ENCODE measurements at places on chromosomes 4 and X. TPM values are rescaled to one million over a fixed set of nuclear protein-coding genes. Genes with fewer than 3 reads are reported as not detected.

Gene FSTL5
- not detected for total RNA-seq

Gene ADH1B
- total RNA-seq = not detected

Gene ADGRG2
- total RNA-seq = not detected

DNA sequence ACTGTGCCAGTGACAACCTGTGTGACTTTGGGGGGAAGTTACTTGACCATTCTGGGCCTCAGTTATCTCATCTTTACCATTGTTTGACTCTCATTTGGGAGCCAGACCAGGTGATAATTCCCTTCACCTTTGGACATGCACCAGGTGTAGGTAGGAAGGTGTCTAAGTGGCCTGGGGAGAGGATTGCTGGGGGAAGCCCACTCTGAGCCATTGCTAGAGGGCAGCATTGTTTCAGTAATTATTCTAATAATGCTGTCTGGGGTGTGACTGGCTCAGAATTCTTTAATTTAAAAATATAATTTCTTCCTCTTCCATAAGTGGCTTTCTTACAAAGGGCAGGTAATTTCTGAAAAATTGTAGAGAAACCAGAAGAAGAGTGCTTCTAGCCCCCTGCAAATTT, 104.3 kb downstream of the RTL9 start:
- H3K27ac ChIP-seq = no peak overlapping the region
- H3K4me3 ChIP-seq = no peak overlapping the region
- no peaks in the 10 kb centered on the region for H3K36me3 ChIP-seq
- DNase-seq = no peak
- no peaks in the 10 kb centered on the region for H3K4me1 ChIP-seq
- H3K27me3 ChIP-seq = peaks cover 7% of the 10 kb centered on the region

- no peaks in the 10 kb centered on the region for H3K27me3 ChIP-seq
- H3K27ac ChIP-seq = no peak overlapping the region
- H3K4me1 ChIP-seq = peaks cover 84% of the 10 kb centered on the region
- H3K36me3 ChIP-seq = peaks cover 59% of the 10 kb centered on the region
- no peak overlapping the region for H3K4me3 ChIP-seq
These were observed 168.9 kb downstream of the CBR4 start for GRCh38 chr4:168841000-168841671.

DNA sequence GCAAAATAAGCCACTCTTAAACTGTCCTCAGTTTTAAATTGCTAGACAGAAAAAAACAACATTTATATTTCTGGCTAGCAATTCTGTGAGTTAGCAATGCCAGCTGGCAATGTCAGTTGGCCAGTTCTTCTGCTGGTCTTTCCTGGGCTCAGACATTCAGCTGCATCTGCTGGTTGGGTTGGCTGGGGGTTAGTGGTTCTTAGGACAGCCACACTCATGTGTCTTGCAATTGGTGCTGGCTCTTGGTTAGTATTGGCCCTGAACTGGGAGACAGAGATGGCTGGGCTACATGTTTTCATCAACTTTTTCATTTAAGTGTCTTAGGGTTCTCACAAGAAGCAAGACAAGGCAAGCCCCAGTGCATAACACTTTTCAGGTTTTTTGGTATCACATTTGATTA, 48.0 kb upstream of the PDLIM5 start:
- H3K4me3 ChIP-seq = no peak overlapping the region
- peaks cover 20% of the 10 kb centered on the region for H3K4me1 ChIP-seq
- no peak for DNase-seq
- peaks cover 6% of the 10 kb centered on the region for H3K27me3 ChIP-seq

DNA sequence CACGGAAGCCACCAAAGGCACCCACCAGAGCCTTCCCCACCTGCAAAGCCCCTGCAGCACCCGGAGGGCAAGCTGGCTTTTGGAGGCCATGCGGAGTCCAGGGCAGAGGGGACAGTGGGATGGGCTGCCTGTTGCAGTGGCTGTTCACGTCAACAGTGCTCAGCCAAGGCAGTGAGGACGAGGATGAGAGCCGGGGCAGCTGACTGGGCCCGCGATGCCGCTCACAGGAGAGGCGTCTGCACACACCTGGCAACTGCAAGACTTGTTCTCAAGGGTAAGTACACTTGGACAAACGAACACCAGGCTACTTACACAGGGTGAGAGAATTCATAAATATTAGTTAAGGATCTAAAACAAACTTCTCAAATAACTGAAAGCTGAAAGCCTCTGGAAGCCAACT, 19.6 kb downstream of the FGFR3 start:
- no peak for DNase-seq
- peaks cover 2% of the 10 kb centered on the region for H3K27me3 ChIP-seq
- no peaks in the 10 kb centered on the region for H3K4me1 ChIP-seq
- no peak overlapping the region for H3K4me3 ChIP-seq
- H3K36me3 ChIP-seq = peaks cover 5% of the 10 kb centered on the region

DNA sequence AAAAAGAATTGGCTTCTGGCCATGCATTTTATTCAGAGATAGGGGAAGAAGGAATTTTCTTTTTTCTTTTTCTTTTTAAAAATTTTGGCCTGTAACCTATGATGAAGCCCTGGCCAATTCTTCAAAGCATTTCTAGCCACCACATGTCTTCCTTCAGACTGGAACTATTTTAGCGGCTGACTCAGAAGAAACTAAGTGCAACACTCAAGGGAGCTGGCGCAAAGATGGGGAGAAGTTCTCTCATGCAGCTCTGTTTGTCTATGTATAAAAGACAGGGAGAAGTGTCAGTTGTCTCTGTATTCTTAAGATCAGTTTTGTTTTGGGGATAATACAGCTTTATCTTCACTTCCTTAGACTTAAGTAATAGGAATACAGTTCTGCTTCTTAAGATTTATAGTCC, 46.1 kb downstream of the MBNL3 start:
- no peaks in the 10 kb centered on the region for H3K36me3 ChIP-seq
- no peaks in the 10 kb centered on the region for H3K27me3 ChIP-seq
- H3K4me1 ChIP-seq = no peaks in the 10 kb centered on the region
- H3K4me3 ChIP-seq = no peak overlapping the region

DNA sequence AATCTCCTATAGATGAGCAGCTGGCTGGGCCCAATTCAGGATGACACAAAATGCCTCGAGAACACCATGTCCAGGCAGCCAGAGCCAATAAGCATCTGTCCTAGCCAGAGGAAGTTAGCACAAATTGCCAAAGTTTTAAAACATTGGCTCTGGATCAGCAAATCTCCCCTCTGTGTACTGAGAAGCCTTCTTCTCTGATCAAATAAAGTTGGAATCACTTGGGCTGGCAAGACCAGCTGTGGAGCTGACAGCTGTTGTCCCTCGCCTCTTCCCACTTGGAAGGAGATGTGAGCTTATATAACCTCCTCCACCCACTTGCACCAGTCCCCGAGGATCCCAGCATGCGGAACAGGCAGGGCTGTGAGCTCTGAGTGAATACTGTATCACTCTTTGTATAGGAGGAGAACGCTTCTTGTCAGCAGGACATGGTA, 183.9 kb downstream of the OPHN1 start:
- no peak for DNase-seq
- H3K36me3 ChIP-seq = no peaks in the 10 kb centered on the region
- H3K27ac ChIP-seq = no peak overlapping the region
- H3K4me1 ChIP-seq = no peaks in the 10 kb centered on the region
- no peak overlapping the region for H3K4me3 ChIP-seq

DNA sequence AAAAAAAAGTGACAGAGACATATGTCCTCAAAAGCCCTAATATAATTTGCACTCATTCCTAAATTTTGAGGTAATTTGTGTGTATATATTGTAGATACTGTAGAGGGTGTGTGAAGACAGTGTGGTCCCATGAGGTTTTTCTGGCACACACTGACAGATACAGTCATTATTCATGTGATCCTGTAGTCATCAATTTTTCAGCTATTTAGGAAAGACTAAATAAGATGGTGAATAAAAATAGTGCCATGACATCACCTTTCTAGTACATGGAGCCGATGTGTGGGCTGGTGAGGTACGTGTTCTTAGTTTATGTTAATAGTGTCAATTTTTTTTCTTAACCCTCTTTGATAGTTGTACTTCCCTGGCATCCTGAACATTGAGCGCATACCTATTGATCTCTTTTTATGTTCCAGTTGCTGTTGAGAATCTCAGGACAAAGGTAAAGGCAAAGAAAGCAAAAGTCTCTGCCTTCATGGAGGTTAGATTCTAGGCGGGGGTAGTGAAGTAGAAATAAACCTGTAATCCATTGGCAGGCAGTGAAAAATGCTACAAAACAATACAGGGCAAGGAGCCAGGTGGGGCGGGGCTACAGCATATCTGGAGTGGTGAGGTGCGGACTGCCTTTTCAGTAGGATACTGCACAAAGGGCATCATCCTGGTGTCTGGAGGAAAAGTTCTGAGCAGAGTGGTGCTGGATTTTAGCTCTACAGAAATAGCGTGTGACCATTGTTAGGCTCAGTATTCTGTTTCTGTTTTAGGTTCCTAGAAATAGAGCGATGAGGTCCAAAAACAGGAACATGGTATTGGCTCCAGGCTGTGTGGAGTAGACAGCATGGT, 93.8 kb downstream of the ARHGAP10 start:
- peaks cover 6% of the 10 kb centered on the region for H3K27me3 ChIP-seq
- no peak overlapping the region for H3K4me3 ChIP-seq

DNA sequence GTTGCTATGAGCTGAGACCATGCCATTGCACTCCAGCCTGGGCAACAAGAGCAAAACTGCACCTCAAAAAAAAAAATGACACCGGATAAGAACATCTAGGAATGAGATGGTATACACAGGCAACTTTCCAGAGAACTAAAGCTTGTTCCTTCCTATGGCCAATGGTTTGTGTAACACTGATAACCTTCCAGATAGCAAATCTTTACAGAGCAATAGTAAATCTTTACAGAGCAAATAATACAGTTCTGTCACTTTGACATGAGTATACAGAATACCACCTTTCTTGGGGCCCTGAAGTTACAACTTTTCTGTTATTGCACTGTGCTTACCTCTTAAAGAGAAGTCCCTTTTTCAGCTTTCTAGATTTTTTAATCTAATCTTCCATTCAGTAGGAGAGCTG, 91.6 kb downstream of the CD99L2 start:
- no peak overlapping the region for H3K4me3 ChIP-seq
- no peak overlapping the region for H3K27ac ChIP-seq
- peaks cover 4% of the 10 kb centered on the region for H3K36me3 ChIP-seq
- no peaks in the 10 kb centered on the region for H3K27me3 ChIP-seq
- H3K4me1 ChIP-seq = no peaks in the 10 kb centered on the region

DNA sequence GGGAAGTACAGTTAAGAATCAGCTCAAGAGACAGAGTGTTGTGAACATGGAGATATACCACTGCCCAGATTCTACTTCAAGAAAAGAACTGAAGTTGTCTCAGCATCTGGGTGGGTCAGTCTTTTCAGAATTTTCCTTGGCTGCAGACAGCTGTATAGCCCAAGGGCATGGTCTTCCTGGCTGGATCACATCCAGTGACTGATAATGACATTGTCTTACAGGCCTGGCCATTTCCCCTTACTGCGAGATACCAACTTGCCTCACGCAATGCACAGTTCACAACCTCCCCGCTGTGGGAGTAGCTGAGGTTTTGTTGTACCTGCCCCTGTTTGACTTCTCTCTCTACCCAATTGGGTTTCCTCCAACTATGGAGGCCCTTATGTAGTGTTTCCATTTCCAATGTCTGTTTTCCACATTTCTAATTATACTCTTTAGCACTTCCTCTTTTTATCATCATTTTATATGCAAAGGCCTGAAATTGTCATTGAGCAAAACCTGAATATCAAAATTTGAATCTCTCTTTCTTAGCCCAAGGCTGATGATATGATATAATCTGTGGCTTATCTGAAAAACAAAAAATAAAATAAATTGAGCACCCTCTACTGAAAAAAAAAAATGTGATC, 209.1 kb downstream of the NAF1 start:
- no peak overlapping the region for H3K27ac ChIP-seq
- no peaks in the 10 kb centered on the region for H3K27me3 ChIP-seq
- no peak overlapping the region for H3K4me3 ChIP-seq
- H3K36me3 ChIP-seq = no peaks in the 10 kb centered on the region
- no peak for DNase-seq

GRCh38 chr4:164252286-164252685, 501.6 kb upstream of the SMIM31 start:
- H3K36me3 ChIP-seq = no peaks in the 10 kb centered on the region
- H3K4me1 ChIP-seq = no peaks in the 10 kb centered on the region
- H3K27ac ChIP-seq = no peak overlapping the region
- no peaks in the 10 kb centered on the region for H3K27me3 ChIP-seq

- peaks cover 27% of the 10 kb centered on the region for H3K27me3 ChIP-seq
- H3K27ac ChIP-seq = no peak within 1 kb of the TSS
- H3K4me1 ChIP-seq = no peaks in the 10 kb centered on the region
- H3K36me3 ChIP-seq = no peaks in the 10 kb centered on the region
These were observed at the start of gene ZFP92 for GRCh38 chrX:153411255-153411987. Gene ZFP92 (plus strand): TSS chrX:153411472. CDS start chrX:153418323, 6,851 bp downstream.

DNA sequence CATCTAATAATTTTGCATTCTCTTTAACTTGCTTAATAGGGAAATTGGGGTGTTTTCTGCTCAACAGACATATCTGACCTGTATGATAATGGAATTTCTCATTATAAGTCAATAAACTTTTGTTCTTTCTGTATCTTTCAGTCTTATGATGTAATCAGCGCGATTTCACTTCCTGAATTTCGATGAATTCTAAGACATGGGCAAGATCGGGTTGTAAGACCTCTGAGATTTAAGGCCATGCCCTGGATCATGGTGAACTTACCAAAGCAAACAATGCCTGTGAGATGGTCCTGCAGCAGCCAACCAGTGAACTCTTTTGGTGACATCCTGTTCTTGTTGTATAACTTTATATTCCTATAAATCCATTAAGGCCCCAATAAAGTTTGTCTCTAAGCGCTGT, 88.1 kb downstream of the NBDY start:
- H3K4me3 ChIP-seq = no peak overlapping the region
- no peaks in the 10 kb centered on the region for H3K27me3 ChIP-seq
- no peak for DNase-seq
- peaks cover 5% of the 10 kb centered on the region for H3K36me3 ChIP-seq

DNA sequence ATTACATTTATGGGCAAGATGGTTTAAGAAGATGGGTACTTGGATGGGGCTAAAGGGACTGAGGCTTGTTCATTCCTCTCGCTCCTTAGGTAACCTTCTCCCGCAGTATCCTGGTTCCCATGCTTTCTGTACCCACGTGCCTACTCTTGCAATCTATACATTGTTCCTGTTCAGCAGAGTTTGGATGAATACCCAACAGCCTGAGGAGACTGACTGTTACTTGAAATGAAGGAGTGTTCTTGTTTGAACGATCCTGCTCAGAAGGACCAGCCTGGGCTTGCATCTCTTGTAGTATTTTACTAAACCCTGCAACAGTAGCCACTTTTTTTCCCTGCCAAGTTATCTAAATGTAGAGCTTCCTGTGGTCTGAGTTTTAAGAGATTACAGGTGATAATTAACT, 33.7 kb upstream of the ADH6 start:
- no peak overlapping the region for H3K27ac ChIP-seq
- DNase-seq = no peak
- H3K27me3 ChIP-seq = no peaks in the 10 kb centered on the region
- H3K4me3 ChIP-seq = no peak overlapping the region
- no peaks in the 10 kb centered on the region for H3K36me3 ChIP-seq

DNA sequence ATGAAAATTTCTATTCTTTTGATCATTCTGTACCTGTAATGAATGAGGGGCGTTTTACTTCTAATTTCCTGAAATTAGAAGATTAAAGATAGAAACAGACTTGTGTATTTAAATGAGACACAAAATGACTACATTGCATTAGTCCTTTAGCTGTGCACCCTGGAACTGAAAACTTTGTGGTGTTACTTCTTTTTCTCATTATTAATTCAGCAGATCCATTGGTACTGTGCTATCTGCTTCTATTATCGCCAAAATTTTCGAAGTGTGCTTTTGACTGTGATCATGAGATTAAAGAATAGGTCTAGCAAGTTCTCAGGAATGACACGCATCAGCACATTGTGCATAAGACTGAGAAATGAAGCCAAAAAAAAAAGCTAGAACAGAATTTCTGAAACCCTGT, 1938.9 kb upstream of the TENM3 start:
- H3K4me1 ChIP-seq = no peaks in the 10 kb centered on the region
- no peak overlapping the region for H3K4me3 ChIP-seq
- no peak overlapping the region for H3K27ac ChIP-seq
